ENCODE measurements at places on chromosomes 5 and 9.

DNA sequence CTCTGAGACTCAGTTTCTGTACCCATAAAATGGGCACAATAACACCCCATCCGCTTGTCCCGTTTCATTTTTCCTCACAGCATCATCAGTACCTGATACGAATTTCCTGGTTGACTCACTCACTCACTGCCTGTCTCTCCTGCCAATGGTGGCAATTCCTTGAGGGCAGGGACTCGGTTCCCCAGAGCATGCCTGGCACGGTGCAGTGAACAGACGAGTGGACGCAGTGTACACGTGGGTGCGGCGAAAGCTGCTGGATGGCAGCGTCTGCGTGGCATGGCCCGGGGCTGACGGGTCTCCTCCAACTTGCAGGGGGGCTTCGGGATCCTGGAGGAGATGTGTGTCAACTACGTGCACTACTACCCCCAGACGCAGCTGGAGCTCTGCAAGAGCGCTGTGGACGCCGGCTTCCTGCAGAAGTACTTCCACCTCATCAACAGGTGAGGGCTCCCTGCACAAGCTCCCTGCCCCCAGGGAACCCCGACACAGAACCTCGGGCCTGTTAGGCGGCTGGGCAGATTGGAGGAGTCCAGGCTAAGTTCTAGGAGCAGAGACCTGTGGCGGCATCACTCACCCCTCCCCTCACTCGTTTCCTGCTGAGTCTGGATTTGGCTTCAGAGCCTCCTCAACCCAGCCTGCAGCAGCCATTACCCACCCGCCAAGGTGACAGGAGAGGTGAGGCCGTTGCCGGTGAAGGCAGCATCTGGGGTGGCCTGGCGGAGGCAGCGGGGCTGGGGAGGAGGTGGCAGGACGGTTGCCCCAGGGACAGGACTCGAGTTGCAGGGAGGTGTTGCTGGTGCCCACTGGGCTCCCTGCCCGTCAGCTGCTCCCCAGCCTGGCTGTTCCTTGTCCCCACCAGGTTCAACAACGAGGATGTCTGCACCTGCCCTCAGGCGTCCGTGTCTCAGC, 20.3 kb downstream of the DBH start:
- DNase-seq = no peak

DNA sequence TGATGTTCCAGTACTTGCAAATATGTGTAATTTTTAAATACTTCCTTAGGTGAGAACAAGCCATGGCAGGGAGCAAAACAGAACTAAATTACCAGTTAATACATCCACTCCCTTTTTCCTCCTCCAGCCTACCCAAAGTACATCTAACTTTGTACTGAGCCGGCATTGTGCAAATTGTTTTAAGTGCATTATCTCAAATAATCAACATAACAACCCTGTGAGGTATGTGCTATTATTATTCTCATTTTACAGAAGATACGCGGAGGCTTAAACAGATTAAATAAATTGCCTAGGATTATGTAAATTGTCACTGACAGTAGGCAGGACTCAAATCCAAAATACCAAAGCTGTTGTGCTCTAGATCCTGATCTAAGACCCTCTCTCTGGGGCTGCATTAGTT, 55.5 kb upstream of the KLF4 start:
- DNase-seq = no peak

GRCh38 chr9:82363682-82364081, 375.1 kb downstream of the SPATA31D1 start:
- no peak for DNase-seq

GRCh38 chr5:125826214-125826613, 597.0 kb upstream of the GRAMD2B start:
- no peak for DNase-seq

- no peak for DNase-seq
Observed at GRCh38 chr5:130708754-130709153, 456.3 kb downstream of the HINT1 start.

- no peak for DNase-seq
Observed at GRCh38 chr9:6829027-6829426, 71.3 kb downstream of the KDM4C start.

- DNase-seq = no peak
Observed at GRCh38 chr9:124017929-124018729, 6.6 kb downstream of the LHX2 start.

DNA sequence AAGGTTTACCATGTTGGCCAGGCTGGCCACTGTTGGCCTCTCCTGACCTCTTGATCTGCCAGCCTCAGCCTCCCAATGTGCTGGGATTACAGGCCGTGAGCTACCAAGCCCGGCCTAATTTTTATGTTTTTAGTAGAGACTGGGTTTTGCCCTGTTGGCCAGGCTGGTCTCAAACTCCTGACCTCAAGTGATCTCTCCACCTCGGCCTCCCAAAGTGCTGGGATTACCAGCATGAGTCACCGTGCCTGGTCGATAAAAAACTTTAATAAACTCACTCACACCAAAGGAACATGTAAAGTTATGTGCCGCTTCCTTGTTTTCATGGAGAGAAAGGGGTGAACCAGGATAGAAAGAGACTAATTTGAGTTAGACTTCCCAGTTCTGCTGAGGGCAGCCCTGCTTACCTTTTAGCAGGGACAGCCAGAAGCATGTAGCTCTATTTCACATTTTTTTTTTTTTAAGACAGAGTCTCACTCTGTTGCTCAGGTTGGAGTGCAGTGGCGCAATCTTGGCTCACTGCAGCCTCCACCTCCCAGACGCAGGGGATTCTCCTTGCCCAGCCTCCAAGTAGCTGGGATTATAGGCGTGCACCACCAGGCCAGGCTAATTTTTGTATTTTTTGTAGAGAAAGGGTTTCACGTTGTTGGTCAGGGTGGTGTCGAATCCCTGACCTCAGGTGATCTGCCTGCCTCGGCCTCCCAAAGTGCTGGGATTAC, 11.4 kb upstream of the HAUS6 start:
- no peak for DNase-seq
